Endothelial cell of umbilical vein (primary cell): ENCODE measurements at places on chromosomes 2 and 18. TPM values are rescaled to one million over a fixed set of nuclear protein-coding genes. Genes with fewer than 3 reads are reported as not detected.

The EVX2 gene
- polyA plus RNA-seq = not detected in 2 replicates

The SRD5A2 gene
- polyA plus RNA-seq = not detected in 2 replicates

The SULT1C4 gene
- polyA plus RNA-seq = 12.0 and 17.2 TPM in 2 replicates

The NYAP2 gene
- polyA plus RNA-seq = not detected in 2 replicates

The ADD2 gene
- polyA plus RNA-seq = 0.06 and 0.17 TPM in 2 replicates

The ACOXL gene
- 0.03 TPM in 1 of 2 replicates, not detected in the other for polyA plus RNA-seq

The COL3A1 gene
- polyA plus RNA-seq = 2.1 and 2.3 TPM in 2 replicates

The RPL31 gene
- polyA plus RNA-seq = 975 and 1,137 TPM in 2 replicates

DNA sequence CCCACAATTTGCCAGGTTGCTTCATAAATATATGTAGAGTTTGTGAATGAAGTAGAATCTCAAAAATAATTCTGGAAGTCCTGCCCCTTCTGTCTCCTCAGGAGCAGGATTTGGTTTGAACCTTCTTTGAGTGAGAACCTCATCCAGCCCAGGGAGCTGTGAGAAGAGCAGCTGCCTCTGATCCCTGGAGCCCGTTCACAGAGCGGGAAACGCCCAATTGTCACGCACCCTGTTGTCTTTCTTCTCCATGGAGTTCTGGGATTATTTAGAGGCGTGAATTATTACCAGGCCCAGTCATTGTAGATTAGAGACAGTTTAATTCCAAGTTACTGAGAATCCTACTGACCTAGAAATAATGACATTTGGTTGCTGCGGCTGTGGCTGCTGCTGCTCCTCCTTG, 66.1 kb downstream of the TPO start:
- H3K27ac ChIP-seq = no peak overlapping the region
- no peak overlapping the region for H3K4me3 ChIP-seq
- H3K4me1 ChIP-seq = no peaks in the 10 kb centered on the region

GRCh38 chr2:160701822-160702221, 208.2 kb upstream of the RBMS1 start:
- no peak for DNase-seq
- no peak overlapping the region for H3K4me3 ChIP-seq
- peaks cover 5% of the 10 kb centered on the region for H3K4me1 ChIP-seq
- no peak overlapping the region for H3K27ac ChIP-seq

GRCh38 chr2:162106146-162106551, 32.1 kb upstream of the DPP4 start:
- no peaks in the 10 kb centered on the region for H3K27me3 ChIP-seq
- H3K4me3 ChIP-seq = no peak overlapping the region
- no peaks in the 10 kb centered on the region for H3K36me3 ChIP-seq
- H3K4me1 ChIP-seq = no peaks in the 10 kb centered on the region

DNA sequence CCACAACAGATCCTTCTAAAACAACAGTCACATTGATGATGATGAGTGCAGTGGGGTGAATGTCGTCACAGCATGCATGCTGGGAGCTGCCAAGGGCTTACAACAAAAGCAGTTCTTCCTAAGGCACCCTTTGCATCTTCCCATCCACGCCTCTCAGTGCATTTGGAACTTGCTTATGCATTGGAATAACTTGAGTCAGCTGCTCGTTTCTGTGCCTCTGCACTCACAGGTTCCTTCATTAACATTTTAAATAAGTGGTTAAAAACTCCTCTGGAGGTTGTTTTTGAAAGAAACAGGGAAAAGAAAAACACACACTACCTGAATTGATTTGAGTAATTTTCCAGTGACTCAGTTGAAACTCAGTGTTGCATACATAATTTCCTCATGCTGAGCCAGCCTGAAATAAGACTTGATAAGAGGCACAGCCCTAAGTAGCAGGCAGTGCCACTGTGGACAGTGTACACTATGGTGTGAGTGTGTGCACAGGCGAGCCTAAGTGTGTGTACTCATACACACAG, 46.8 kb upstream of the TRIM43B start:
- no peak for DNase-seq
- H3K4me3 ChIP-seq = no peak overlapping the region
- H3K4me1 ChIP-seq = peaks cover 8% of the 10 kb centered on the region
- H3K27me3 ChIP-seq = no peaks in the 10 kb centered on the region

DNA sequence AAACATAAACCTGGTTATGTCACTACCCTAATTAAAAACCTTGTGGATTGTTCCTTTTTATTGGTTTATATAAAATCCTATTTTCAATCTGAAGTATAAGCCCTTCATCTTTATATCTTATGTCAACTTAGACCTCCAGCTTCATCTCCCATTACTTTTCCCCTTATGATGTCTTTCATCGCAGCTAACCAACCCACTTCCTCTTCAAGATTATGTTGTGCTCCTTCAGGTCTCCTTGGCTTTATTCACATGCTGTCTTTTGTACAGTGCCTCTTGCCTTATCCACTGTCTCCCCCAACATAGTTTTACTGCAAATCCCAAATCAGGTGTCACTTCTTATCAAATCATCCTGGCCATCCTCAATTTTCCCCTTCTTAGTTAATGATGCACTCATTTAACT, 25.9 kb downstream of the MBD5 start:
- no peak overlapping the region for H3K4me3 ChIP-seq
- H3K36me3 ChIP-seq = no peaks in the 10 kb centered on the region
- no peak overlapping the region for H3K27ac ChIP-seq
- H3K27me3 ChIP-seq = no peaks in the 10 kb centered on the region
- H3K4me1 ChIP-seq = no peaks in the 10 kb centered on the region
- DNase-seq = no peak

GRCh38 chr18:45617284-45617683, 2.0 kb downstream of the SLC14A2 start:
- H3K4me3 ChIP-seq = no peak overlapping the region
- DNase-seq = no peak
- H3K27ac ChIP-seq = no peak overlapping the region

GRCh38 chr2:12119841-12120240, 373.4 kb downstream of the LPIN1 start:
- no peak for DNase-seq
- H3K4me3 ChIP-seq = no peak overlapping the region
- H3K4me1 ChIP-seq = no peaks in the 10 kb centered on the region
- H3K27me3 ChIP-seq = no peaks in the 10 kb centered on the region

GRCh38 chr2:59575191-59575590, 978.3 kb downstream of the BCL11A start:
- no peak overlapping the region for H3K4me3 ChIP-seq
- no peaks in the 10 kb centered on the region for H3K4me1 ChIP-seq
- DNase-seq = no peak
- no peak overlapping the region for H3K27ac ChIP-seq
- no peaks in the 10 kb centered on the region for H3K27me3 ChIP-seq

DNA sequence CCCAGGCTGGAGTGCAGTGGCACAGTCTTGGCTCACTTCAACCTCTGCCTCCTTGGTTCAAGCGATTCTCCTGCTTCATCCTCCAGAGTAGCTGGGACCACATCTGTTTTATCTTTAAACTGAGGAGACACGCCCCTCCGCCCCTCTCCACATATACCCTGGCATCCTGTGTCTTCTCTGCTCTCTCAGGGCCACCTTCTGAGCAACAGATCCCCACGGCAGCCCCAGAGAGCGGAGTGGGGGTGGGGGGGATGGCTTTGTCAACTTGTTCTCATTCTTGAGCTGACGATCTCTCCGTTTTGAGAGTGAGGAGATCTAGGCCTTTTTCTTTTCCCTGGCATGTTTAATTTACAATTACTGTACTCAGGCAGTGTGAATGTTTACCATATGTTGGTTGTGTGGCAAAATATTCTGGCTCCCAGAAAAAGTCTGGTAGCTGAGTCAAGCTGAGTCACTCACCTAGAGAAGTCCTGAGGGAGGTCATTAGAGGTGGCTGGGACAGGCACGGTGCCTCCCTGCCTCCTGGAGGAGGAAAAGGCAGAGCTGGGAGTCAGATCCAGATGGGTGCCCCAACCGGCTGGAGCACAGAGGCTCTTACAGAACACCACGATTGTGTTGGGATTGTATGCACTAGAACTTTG, 19.5 kb upstream of the ID2 start:
- H3K27ac ChIP-seq = no peak overlapping the region
- H3K4me1 ChIP-seq = no peaks in the 10 kb centered on the region
- H3K4me3 ChIP-seq = no peak overlapping the region
- no peaks in the 10 kb centered on the region for H3K27me3 ChIP-seq

GRCh38 chr2:167965907-167966761, 281.3 kb downstream of the STK39 start:
- no peaks in the 10 kb centered on the region for H3K4me1 ChIP-seq
- H3K27me3 ChIP-seq = no peaks in the 10 kb centered on the region
- no peak overlapping the region for H3K27ac ChIP-seq
- no peak overlapping the region for H3K4me3 ChIP-seq

GRCh38 chr18:30334781-30335180, 707.8 kb downstream of the DSC3 start:
- no peak overlapping the region for H3K27ac ChIP-seq
- no peaks in the 10 kb centered on the region for H3K36me3 ChIP-seq
- H3K4me3 ChIP-seq = no peak overlapping the region
- H3K27me3 ChIP-seq = no peaks in the 10 kb centered on the region
- no peak for DNase-seq

DNA sequence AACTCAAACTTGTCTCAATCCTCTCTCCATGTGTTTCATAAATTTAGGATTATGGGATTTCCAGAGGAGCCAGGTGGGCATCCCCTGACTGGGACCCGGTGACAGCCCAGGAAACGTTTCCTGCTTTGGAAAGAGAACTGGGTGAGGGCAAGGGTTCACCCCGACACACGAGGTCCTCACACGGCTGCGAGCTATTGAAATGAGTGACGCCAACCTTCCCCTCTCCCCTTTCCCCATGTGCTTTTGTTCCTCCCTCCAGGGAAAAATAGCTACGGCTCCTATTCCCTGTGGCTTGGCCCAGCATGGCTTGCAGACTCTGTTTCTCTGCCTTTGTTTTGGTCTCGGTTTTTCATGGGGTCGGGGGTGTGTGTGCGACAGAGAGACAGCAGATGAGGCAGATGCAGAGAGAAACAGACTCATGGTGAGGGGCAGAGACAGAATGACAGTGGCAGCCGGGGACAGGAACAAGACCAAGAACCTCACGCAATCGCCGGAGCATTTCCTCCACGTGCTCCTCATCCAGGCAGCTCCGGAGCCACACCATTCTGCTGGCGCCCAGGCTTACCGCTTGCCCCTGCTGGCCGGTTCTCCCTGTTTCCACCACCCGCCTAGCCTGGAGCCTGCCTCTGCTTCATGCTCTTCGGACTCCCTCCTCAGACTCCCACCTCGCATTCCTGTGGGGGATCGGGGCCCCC, 238.5 kb downstream of the DYSF start:
- no peak overlapping the region for H3K27ac ChIP-seq
- H3K36me3 ChIP-seq = no peaks in the 10 kb centered on the region
- no peaks in the 10 kb centered on the region for H3K4me1 ChIP-seq
- DNase-seq = no peak

DNA sequence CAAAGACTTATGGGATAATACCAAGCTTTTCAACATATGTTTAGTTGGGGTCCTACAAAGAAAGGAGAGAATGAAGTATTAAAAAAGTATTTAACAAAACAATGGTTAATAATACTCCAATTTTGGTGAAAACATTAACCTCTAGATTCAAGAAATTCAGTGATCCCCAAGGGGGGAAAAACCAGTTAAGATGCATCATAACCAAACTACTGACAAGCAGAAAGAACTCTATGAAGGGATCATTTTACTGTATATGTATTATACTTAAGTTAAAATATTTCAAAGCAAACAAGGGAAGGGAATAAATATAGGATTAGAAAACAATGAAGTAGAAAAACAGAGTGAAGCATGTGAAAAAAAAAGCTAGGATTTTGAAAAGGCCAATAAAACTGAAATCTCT, 8.7 kb downstream of the CNRIP1 start:
- no peaks in the 10 kb centered on the region for H3K27me3 ChIP-seq
- H3K4me3 ChIP-seq = no peak overlapping the region
- H3K36me3 ChIP-seq = peaks cover 15% of the 10 kb centered on the region
- no peak overlapping the region for H3K27ac ChIP-seq

- no peaks in the 10 kb centered on the region for H3K27me3 ChIP-seq
- no peak overlapping the region for H3K4me3 ChIP-seq
- H3K4me1 ChIP-seq = peaks cover 16% of the 10 kb centered on the region
- H3K27ac ChIP-seq = no peak overlapping the region
- H3K36me3 ChIP-seq = no peaks in the 10 kb centered on the region
Measured at GRCh38 chr2:158948964-158949699, 19.3 kb upstream of the TANC1 start.

- H3K27ac ChIP-seq = no peak overlapping the region
- DNase-seq = no peak
- H3K27me3 ChIP-seq = peaks cover 42% of the 10 kb centered on the region
- no peaks in the 10 kb centered on the region for H3K36me3 ChIP-seq
- H3K4me1 ChIP-seq = no peaks in the 10 kb centered on the region
Measured at GRCh38 chr2:95023222-95023597, 2.3 kb upstream of the MAL start.

DNA sequence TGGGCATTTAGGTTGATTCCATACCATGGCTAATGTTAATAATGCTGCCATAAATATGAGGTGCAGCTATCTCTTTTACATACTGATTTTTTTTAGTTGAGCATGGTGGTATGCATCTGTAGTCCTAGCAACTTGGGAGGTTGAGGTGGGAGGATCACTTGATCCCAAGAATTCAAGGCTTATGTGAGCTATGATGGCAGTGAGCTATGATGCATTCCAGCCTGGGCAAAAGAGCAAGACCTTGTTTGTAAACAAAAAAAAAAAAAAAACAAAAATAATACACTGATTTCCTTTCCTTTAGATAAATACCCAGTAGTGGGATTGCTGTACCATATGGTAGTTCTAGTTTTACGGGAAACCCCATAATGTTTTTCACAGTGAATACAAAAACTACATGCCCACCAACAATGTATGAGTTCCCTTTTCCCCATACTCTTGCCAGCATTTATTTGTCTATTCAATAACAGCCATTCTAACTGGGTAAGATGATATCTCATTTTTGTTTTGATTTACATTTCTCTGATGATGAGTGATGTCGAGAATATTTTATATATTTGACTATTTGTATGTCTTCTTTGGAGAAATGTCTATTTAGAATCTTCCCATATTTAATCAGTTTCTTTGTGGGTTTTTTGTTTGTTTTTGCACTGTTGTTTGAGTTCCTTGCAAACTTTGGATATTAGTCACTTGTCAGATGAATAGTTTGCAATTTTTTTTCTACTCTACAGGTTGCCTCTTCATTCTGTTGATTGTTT, 281.0 kb upstream of the KYNU start:
- H3K4me3 ChIP-seq = no peak overlapping the region
- DNase-seq = no peak
- no peaks in the 10 kb centered on the region for H3K27me3 ChIP-seq
- no peak overlapping the region for H3K27ac ChIP-seq
